ENCODE measurements at places on chromosomes 12 and 14.

- no peak for DNase-seq
Measured at GRCh38 chr14:32986791-32987540, 48.3 kb downstream of the NPAS3 start.

DNA sequence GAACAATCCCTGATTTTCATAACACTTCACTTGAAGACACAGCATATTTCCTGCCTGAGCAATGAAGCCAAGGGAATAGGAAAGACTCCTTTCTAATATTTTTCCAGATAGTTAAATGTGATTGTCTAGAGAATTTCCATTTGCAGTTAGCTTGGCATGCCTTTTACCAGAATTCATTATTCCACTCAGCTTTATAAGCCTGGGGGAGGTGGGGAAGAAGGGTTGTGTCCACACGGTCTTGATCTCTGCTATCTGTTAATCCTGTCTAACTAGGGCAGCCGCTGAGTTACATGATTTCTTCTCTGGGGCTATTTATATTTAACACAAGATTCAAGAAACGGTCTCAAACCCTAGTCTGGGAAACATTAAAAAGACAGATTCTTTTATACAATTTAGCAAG is 146.6 kb upstream of the FSCB start:
- DNase-seq, result no peak

DNA sequence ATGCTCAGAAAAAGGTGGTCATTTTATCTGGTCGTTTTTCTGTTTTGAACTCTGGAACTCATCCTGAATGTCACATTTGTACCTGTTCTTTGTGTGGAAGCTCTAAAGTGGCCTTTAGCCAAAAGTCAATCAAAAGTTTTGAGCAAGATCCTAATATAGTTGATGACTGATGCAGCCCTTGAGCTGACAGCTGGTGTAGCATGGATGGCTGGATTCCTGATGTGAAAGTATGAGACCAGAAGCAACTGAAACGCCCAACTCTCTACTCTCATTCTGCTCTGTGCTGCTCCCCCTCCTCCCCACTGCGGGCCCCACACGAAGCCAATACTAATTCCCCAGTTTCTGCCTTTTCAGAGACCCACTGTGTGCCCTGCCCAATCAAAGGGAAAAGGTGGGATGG is 10.3 kb upstream of the MYH7 start:
- DNase-seq, result no peak

GRCh38 chr12:27367078-27367477 is 34.4 kb downstream of the BMAL2 start:
- DNase-seq, result no peak

Measured in CD4-positive, alpha-beta T cell treated with Interleukin-17A for 1 hour (primary cell).